Stimulated activated CD8-positive, alpha-beta memory T cell treated with anti-CD3 and anti-CD28 coated beads, Interleukin-4, amount 100 ng/mL, for 1 hour (primary cell): ENCODE measurements at places on chromosomes 1 and 21.

- DNase-seq, result peak; percentile 56
These were observed 17.1 kb upstream of the SPSB1 start for GRCh38 chr1:9275567-9276034.

DNA sequence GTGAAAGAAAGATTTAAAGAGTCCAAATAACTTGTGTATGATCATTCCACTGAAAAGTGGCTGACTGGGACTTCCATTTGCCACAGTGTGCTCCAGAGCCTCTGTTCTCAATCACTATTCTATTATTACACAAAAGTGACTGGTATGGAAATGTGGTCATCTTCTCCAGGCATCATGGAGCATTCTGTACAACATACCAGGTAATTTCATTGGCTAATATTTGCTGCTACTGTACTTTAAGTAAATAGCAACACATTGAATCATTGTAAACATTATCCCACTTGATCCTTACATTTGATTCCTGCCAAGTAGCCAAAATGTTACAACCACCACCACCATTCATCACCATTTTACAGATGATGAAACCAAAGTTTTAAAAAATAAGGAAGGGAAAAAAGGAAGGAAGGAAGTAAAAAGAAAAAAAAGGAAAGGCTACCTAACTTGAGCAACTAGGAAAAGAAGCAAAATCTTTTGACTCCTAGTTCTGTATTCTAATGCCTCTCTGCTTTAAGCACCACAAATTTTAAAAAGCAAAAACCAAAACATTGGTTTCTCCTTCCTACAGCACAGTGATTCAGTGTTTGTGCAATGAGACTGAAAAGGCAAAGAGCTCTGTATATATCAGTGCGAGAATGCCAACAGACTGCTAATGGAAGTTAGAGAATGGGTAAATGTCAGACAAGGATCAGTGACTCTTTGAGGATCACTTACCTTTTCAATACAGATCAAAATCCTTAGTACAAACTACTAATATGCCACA, 361.4 kb upstream of the PTBP2 start:
- no peak for DNase-seq

- no peak for DNase-seq
These were observed 23.9 kb downstream of the TTC34 start for GRCh38 chr1:2777424-2778219.

DNA sequence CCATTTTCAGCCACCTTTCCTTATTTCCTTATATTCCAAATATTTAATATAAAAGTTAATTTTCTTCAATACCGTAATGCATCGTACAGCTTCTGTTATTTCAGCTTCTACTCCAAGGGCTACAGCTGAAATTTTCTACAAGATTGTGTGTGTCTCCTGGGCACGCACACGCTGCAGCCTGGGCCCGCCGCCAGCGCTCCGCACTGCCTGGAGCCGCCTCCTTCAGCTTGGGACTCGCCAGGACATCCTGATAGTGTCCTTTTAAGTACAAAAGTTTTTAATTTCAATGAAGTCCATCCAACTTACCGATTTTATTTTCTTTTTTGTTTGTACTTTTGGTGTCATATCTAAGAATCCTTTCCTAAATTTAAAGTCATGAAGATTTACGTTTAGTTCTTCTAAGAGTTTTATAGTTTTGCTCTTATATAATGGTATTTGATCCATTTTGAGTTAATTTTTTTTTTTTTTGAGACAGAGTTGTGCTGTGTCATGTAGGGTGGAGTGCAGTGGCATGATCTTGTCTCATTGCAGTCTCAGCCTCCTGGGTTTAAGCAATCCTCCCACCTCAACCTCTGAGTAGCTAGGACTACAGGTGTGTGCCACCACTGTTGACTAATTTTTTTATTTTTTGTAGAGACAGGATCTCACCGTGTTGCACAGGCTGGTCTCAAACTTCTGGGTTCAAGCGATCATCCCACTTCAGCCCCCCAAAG, 82.8 kb downstream of the AXDND1 start:
- no peak for DNase-seq

GRCh38 chr1:89548122-89548857, 23.7 kb downstream of the LRRC8B start:
- DNase-seq, result no peak

GRCh38 chr1:24643363-24644099, 429 bp downstream of the SRRM1 start:
- no peak for DNase-seq

GRCh38 chr1:53511933-53512806, 53.0 kb downstream of the DMRTB1 start:
- DNase-seq, result no peak

- no peak for DNase-seq
These were observed 286.9 kb upstream of the USP25 start for GRCh38 chr21:15442743-15443469.

DNA sequence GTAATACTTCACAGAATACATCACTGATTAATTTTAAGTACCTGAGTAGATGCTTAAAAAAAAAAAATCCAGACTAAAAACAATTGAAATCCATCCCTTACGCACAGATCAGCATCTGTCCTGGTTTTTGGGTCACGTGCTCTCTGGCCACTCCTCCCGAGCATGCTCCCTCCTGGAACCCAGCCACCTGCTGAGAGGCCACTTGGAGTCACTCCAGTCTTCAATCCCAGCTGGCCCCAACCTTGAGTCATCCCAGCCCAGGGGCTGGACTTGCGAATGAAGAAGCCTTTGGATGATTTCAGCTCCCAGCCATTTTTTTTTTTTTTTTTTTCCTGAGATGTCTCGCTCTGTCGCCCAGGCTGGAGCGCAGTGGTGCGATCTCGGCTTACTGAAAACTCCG, 8.9 kb downstream of the MAP1LC3C start:
- no peak for DNase-seq

GRCh38 chr1:232473324-232473723, 156.6 kb downstream of the SIPA1L2 start:
- DNase-seq, result no peak

DNA sequence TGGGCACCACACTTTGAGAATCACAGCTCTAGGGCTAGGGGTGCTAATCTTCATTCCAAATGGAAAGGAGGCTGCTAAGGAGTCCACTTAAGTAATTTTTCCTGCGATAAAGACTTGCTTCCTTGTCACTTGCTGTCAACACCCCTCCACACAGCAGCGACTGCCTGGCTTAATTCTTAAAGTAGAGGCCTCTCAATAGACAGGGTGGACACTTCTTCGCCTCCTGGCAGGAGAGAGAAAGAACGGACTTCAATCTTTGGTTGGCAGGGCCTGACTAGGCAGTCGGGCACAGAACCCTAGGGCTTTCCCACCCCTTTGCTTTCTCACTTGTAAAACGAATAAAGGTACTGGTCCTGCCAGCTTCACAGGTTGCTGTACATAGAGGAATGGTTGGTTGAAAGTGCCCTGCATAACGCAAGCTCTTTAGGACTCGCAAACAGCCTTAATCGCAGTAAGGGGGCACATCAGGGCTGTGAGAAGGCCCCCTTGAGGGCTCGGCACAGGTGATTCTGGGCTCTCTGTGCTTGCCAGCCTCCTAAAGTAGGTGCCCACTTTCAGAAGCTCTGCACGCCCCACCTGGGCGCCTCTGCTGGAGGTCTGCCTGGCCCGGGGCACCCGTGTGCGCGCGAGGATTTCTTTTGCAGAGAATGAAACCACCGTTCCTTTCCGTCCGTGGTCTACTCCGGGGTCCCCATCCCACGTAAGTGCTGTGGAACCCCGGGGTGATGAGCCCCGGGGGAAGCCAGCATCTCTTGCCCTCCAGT, 47.6 kb upstream of the CD34 start:
- DNase-seq, result no peak

GRCh38 chr1:68142036-68142435, 90.3 kb downstream of the WLS start:
- no peak for DNase-seq

DNA sequence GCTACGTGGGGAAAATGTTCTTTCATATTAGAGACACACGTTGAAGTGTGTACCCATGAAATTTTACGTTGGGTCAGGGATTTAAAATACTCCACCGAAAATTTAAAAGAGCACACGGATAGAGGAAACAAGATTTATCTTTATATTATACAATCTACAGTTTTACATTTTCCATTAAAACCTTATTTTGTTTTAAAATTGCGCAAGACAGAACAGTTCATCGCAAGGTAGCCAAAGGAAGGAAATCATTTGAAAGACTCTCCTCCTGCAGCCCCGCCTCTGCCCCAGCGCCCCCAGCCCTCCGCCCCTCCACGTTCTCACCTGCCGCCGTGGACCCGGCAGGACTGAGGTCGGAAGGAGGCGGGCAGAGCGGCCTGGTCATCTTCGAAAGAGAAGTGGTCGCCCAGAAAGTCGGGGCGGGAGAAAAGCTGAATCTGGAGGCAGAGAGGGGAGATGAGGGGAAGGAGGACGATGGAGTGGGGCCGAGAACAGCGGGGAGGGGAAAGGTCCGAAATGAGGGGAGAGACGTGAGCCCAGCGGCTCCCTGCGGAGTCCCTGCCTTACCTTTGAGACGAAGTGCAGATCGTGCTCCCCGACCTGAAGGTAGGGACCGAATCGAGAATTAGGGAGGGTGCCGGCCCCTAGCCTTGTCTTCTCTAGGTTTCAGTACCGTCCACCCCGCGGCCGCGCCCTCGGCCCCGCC, 18.0 kb downstream of the CRYBG2 start:
- DNase-seq, result no peak

GRCh38 chr1:112533029-112533428, 24.3 kb downstream of the WNT2B start:
- no peak for DNase-seq

DNA sequence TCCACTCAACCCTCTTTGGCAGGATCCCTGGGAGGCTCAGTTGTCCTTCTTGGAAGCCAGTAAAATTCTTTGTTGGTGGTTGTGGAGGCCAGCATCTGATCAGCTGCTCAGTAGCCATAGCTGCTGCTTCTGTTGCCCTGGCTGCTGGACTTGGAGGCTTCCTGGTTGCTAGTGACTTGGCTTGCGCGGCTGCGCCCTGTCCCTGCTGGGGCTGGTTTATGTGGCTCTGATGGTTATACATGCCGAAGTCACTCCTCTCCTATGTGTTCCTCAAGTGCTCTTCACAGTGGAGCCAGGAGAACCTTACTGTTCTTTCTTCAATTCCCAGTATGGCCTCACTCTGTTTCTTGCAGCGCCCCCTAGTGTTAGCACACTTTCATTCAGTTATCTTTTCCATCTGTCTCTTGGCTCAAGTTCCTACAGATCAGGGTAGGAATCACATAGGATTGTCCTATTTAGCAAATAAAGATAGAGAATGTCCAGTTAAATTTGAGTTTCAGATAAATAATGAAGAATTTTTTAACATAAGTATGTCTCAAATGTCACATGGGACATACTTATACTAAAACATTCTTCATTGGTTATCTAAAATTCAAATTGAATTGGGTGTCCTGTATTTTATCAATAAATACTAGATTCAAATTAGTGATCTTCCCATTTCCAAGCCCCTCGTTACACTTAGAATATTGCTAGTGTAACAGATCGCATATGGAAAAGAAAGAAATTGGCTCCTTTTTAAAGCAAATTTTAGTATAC, 176.5 kb downstream of the TGFB2 start:
- DNase-seq, result no peak

DNA sequence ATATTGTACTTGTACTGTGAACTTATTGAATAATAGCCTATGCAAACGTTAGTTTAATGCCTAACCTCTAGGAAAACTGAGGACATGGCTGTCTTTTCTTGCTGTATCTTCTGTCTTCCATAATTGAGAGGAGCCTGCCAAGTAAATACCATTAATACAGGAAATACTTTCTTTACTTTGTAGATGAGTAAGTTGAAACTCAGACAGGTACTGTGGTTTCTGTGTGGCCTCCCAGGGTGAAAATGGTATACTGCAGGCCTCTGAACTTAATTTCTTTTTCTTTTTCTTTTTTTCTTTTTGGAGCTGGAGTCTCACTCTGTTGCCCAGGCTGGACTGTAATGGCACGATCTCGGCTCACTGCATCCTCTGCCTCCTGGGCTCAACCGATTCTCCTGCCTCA, 208.8 kb upstream of the ADGRL4 start:
- no peak for DNase-seq

GRCh38 chr1:224357626-224358124, 996 bp downstream of the CNIH4 start:
- DNase-seq, result no peak

GRCh38 chr1:61426254-61426653, 298.7 kb downstream of the TM2D1 start:
- no peak for DNase-seq

DNA sequence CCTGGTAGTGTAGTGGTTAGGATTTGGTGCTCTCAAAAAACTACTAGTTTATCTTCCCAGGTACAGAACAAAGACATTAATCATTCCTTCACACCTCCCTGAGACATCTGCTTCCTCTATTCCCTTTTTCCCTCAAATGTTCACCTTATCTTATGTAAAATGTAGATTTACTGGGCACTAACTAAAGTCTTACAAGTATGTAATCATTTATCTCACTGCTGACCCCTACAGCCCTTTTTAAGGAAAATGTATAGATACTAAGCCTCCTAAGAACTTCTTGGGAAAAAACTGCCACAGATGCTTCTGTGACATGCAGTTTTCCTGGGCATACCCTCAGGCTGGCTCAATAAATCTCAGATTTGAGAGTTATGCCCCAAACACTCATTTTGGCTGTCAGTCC, 50.8 kb upstream of the NEK7 start:
- DNase-seq, result no peak

DNA sequence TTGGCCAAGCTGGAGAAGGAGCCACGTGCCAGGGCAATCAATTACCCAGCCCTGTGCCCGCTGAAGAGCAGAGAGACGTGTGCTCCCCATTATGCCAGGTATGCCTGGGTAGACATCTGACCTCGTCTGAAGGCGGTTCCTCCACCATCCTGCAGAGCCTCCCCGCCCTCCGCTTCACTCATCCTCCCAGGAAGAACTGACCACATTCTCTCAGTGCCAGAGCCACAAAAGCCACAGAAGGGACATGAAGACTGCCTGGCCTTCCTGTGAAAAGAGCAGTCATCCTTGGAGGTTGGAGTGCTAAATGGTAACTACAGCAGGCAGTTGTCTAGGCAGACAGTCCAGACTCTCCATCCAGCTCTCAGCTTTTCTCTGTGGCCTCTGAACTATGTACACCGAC, 12.0 kb downstream of the SYT2 start:
- DNase-seq, result no peak

DNA sequence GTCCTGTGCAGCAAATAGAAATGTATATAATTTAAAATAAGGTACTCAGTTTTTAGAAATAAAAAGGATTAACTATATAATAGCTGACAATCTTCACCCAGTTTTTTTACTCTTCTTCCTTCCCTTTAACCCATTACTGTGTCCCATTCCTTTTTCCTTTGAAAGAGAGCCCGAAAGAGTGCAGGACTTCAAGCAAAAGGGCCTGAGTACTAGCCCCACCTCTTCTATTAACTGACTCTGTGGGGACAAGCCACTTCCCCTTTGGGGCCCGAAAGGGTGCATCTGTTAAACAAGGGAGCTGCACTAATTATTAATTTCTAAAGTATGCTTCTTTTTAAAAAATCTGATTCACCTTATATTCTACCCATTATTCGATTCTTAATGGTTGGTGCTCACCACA, 3.3 kb downstream of the USP24 start:
- DNase-seq, result no peak

GRCh38 chr1:83673312-83673711, 325.6 kb downstream of the TTLL7 start:
- DNase-seq, result no peak
